ENCODE measurements at places on chromosomes 2 and 18.

DNA sequence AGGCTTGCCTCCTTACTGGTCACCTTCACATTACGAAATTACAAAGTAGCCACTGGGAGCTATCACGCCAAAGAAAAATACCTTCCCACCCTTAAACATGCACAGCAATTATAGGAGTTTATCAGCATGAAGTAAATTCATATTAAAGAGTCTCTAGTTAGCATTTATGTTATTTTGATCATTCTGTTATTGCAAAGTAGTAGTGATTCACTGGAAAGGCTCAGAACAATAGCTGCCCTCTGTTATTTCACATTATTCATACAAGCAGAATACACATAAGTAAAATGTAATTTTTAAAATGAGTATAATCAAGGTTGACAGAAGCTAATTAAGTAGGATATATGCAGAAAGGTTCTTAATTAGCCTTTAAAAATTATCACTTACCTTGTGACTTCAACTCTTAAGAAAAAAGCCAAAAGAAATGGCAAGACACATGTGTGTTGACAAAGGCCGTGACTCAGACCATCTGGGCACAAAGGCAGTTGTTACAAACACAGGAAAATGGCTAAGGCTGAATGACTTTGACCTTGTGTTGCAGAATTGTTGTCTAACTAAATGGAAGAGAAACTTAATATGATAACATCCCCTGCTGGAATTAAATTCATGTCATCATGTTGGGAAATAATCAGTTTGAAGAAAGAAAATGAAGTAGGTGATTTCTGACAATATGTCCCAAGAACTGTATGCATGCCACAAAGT lies 108.3 kb downstream of the ARL6IP6 start:
- DNase-seq, result peak; percentile 4

DNA sequence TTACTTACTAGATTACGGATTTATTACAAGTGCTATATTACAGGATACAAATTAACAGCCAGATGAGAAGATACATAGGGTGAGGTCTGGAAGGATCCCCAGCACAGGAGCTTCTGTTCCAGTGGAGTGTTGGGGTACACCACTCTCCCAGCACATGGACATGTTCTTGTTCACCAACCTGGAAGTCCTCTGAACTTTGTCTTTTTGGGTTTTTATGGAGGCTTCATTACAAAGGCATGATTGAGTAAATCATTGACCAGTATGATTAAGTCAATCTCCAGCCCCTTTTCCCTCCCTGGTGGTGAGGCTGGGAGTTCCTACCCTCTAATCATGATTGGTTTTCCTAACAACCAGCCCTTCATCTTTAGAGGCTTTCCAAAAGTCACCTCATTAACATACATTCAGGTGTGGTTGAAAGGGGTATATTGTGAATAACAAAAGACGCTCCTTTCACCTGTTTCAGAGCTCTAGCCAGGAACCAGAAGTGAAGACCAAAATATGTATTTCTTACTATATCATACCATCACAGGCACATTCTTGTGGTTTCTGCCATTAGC lies 38.3 kb downstream of the APLF start:
- DNase-seq, result no peak

- DNase-seq, result no peak
Measured at GRCh38 chr2:235601960-235602704, 108.3 kb downstream of the AGAP1 start.

- no peak for DNase-seq
Measured at GRCh38 chr2:208179028-208179609, 10.7 kb downstream of the C2orf80 start.

- DNase-seq, result no peak
Measured at GRCh38 chr2:10410823-10411437, 37.2 kb downstream of the ODC1 start.

DNA sequence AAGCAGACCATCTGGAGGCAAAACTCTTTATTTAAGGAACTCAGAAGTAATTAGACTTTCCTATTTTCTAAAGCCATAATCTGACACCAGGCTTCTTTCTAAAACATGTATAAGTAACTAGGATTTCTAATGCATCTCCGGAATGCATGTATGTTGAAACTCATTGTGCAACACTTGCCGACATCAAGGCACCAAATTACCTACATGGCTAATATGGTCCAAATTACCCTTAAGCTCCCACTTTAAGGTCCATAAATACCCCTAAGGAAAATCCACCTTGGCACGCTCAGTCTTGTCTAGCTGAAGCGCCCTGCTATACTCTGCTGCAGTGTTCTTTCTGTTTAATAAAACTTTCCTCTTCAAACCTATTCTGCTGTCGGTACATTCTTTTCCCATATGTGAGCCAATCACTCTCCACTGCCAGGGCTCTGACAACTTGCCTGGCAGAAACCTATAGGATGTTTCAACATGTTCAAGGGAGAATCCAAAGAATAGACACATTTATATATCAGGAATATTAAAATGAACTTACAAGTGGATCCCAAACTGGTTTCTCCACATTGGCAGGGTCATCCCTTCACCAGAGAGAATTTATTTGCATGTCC lies 171.9 kb downstream of the GALNT1 start:
- no peak for DNase-seq

DNA sequence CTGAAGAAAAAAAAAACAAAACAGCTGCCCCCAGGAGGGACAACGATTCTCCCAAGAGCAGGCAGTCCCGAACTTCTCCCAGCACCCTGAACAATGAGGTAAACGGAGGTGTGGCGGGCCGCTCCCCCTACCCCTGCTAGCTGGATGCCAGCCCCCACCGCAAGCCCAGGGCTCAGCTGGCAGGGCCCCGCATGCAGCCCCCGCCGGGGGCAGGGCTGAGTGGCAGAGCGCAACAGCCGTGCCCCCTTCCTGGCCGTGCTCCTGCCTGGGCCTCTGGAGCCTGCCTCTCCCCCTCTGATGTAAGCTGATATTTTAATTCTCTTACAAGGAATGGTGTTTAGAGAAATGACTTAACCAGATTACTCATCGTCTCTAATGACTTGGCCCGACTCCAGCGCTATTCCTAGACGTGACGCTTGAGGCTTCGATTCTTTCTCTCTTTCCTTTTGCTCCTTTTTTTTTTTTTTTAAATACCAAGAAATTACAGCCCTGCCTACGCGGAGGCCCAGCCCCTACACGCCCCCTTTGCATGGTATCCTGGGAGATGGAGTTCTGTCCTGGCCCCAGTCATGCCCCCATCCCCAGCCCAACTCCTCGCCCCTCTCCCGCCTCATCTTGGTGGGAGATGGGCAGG lies 4.6 kb upstream of the ARID5A start:
- peak; percentile 73 for DNase-seq

DNA sequence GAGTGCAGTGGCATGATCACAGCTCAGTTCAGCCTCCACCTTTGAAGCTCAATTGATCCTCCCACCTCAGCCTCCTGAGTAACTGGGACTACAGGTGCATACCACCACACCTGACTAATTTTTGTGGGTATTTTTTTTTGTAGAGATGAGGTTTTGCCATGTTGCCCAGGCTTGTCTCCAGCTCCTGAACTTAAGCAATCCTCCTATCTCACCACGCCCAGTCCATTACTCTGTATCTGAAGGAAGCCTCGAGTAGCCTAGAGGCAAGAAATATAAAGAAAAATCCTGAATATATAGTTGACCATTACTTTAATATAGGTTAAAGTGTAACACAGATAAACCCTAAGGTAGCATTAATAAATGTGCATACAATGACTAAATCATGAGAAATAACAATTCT lies 686.8 kb upstream of the PIK3C3 start:
- no peak for DNase-seq

DNA sequence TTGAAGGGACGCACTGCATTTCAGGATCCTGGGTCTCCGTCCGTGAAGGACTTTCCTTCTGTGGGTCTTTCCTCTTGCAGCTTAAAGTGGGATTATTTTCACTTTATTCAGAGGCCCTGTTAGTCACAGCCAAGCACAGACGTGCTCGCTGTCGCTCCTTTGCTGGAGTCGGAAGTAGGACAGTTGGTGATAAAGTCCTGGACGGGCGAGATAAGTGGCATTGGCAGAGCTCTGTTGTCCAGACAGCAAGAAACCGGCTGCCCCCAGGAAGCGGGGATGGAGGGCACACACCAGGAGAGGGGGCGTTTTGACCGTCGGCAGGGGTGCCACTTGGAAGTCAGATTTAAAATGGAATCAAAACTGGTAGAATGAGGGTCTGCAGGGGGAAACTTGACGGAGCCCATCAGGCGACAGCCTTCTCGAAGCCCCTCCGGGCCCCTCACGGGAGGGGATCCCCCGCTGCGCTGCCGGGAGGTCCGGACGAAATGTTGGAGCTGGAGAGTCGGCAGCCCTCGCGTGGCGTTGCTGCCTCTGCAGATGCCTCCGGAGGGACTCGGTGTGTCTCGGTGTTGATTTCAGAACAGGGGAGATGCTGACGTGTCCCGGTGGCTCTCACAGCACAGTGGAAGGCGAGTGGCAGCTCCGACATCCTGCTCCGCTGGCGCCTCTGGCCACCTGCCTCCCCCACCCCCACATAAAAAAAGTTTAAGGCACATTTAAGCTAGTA lies 124.2 kb downstream of the NFATC1 start:
- DNase-seq, result no peak

GRCh38 chr18:46250084-46250811 lies 146.1 kb downstream of the HAUS1 start:
- peak; percentile 73 for DNase-seq

GRCh38 chr2:75561566-75562512 lies 1.1 kb upstream of the EVA1A start:
- no peak for DNase-seq

DNA sequence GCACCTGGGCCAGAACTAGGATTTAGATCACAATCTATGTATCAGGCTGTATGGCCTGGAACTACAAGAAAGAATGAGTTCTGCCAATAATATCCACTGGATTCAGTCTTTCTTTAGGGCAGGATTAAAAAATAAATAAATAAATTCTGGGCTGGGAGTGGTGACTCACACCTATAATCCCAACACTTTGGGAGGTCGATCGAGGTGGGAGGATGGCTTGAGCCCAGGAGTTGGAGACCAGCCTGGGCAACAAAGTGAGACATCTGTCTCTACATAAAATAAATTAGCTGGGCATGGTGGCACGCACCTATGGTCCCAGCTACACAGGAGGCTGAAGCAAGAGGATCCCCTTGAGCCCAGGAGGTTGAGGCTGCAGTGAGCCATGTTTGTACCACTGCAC lies 8.1 kb downstream of the AMMECR1L start:
- DNase-seq, result no peak

DNA sequence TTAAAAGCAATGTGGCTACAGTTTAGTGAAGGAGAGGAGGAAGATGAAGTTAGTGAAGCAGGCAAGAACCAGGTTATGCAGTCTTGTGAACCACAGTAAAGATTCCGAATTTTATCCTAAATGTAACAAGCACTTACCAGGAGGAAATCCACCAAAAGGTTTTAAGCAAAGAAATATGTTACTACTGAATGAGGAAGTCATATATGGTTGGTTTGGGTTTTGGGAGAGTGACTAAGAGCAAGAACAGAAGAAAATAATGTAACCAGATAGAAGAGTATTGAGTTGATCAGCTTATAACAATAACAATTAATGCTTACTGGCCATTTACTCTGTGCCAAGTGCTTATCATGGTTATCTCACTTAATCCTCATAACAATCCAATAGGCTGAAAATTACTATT lies 1.9 kb downstream of the USP37 start:
- DNase-seq, result no peak

DNA sequence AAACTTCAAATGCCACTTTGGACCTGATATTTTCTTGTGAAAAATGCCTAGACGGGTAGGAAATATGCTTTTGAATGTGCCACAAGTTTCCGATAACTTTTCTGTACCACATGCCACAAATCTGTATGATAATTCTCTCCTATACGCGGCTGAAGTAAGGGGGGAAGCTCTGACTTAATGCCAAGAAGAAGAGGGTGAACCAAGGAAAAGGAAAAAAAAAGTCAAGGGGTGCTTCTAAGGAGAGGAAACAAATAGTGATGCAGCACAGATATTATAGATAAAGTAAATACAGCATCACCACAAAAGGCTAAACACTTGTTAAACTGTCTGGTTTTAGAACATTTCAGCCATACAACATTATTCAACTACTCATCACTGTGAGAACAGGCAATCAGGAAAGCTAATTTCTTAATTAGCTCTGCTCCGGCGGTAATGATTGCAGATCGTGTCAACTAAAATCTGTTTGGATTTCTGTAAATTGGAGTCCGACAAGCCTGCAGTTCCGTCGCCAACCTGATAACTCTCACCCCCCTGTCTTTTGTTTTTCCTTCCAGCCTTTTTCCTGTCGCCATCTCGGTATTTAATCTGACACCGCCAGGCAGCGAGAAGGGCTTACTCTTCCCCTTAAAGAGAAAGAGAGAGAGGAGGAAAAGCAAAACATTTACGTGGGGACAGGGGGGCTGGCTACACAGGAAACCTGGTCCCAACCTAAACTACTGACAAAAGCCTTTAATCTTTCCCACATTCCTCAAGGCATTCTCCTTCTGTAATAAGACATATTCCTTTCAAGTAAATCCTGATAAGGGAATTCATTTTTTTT lies 67.5 kb downstream of the ZEB2 start:
- DNase-seq, result peak; percentile 68

DNA sequence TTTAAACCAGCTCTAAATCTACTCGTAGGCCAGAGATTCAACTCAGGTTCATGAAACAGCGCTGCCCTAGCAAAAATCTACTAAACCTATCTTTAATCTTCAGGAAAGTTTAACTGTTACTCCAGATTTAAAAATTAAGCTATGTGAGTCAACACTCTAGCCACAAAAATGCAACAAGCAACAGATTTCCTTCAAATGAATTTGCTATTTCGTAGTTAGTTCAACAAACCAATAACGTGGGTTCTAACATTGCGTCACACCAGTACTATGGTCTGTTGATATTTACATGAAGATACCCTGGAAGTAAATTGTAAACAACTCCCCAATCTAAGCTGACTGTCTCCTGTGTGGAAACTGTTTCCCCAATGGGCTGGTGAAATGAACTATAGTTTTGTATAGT lies 71.2 kb downstream of the FIGN start:
- no peak for DNase-seq

DNA sequence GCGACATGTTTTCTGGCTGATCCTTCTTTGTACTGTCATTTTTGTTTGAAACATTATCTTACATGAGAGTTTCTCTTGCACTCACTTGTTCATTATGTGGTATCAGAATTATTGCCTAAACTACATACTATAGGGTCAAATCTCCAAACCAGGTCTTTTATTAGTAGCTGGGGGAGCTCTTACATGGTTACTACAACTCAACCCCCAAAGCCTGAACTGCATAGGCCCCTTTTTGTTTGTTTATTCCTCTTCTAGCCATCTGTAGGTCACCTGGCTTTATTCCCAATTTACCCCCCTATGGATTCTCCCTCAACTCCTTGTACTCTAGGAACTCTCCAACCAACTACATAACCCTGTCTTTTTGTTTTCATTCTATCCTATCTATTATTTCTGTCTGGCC lies 46.7 kb downstream of the PUM2 start:
- DNase-seq, result no peak

DNA sequence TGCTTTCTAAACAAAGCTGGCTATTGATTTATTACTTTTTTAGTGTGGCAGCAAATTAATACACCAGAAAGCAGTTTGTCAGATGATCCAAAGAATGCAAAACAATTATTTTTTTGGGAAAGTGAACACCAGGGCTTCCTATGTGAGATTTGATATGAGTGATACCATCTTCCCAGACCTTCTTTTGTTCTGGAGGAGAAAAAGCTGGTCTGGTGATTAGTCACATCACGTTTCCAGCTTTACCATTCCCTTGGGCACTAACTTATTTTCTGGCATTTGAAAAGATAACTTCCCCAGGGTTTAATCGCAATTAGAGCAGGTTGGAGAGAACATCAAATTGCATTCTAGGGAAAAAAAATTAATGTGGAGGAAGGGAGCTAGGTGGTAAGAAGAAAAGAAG lies 182.9 kb upstream of the TANK start:
- no peak for DNase-seq

All from pons (tissue), 1 donor.